ENCODE measurements at places on chromosomes 5 and 9.

DNA sequence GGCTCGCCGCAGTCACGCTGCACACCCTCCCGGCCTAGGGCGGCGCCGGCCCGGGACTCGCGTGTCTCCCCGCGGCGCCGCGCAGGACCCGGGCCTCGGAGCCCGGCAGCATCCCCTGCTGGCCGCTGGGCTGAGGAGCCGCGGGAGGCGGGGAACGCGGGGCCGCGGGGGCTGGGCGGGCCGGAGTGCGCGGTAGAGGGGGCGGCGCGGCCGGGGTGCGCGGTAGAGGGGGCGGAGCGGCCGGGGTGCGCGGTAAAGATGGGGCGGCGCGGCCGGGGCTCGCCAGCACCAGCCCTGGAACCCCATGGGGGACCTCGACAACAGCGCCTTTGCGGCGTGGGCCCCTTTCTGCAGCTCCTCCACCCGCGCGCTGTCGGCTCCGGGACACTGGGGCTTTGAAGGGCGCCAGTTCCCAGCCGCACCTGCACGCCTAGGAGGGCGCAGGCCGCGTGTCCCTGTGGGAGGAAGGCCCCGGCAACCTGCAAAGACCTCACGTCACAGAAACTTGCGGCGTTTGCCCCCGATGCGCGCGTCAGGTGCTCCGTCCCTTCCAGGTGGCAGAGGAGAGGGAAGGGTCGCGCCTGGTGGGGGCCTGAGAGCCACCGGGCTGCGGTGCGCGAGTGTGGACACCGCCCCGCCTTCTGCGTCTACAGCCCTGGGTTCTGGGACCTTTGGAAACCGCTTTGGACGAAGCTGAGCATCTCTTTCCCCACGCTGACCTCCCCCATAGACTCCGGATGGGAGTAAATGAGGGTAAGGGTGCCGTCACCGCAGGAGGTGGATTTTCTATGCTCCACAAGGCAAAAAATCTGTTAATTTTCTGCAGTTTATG lies 49.6 kb downstream of the NSUN2 start:
- DNase-seq, result no peak

GRCh38 chr9:95211028-95211427 lies 106.5 kb downstream of the FANCC start:
- DNase-seq, result no peak

- DNase-seq, result peak; percentile 13
These were observed 1.6 kb downstream of the FSTL4 start for GRCh38 chr5:133610489-133611356.

DNA sequence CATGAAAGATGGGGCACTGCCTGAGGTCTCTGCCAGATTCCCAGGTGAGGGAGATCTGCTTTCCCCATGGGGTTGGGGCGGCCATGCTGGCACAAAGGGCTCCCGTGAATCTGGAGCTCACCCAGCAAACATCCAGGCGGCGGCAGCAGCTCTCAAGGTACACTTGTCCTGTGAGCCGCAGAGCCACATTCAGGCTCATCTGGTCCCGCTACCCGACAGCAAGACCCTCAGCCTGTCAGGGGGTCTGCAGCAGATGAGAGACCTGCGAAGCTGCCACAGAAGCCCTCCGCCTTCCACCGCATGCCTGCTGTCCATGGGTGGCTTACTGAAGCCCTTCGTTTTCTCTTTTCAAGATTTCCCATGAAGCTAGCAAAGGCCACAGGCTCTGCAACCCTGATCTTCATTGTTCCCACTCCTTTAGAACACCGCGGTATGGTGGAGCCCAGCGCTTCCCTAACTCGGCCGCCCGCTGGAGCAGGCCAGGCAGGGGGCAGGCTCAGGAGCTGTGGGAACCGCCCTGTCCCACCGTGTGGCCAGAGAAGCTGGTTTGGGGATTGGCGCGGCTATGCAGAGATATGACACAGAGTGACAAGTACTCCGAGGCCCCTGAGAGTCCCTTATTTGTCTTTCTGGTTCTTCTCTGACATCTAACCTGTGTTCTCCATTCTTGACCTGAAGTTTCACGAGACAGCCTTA lies 8.8 kb downstream of the LRRC14B start:
- DNase-seq, result no peak

DNA sequence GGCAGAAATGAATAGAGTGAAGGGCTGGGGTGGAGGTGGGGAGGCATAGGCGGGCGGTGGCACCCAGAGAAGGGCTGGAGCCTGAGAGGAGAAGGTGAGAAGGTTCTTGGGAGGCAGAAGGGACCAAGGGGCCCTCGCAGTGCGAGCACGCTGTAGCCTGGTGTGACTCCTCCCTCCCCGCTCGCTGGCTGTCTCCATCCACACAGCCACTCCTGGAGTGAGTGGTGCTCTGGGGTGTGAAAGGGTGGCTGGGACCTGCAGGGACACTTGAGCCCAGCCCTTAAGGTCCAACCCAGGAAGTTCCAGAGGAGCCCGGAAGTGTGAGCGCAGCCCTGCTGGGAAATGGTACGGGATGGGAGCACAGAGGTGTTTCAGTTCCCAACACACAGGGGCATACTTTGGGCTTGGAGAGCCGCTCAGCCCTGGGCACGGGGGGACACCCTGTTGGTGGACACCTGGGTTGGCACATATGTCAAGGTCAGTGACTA lies 9.3 kb upstream of the SCGB3A1 start:
- DNase-seq, result no peak

DNA sequence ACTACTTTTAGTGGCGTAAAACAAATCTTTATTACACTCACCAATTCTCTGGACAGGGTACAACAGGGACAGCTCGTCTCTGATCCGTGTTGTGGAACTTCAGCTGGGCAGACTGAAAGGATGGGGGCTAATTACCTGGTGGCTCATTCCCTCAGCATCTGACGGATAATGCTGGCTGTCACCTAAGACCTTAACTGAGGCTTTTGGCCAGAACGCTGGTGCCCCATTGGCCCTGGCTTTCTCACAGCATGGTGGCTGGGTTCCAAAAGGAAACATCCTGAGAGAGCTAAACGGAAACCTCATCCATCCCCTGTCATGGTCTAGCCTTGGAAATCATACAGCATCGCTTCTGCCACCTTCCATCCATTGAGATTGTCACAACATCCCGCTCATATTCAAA lies 62.9 kb downstream of the RAI14 start:
- DNase-seq, result no peak

DNA sequence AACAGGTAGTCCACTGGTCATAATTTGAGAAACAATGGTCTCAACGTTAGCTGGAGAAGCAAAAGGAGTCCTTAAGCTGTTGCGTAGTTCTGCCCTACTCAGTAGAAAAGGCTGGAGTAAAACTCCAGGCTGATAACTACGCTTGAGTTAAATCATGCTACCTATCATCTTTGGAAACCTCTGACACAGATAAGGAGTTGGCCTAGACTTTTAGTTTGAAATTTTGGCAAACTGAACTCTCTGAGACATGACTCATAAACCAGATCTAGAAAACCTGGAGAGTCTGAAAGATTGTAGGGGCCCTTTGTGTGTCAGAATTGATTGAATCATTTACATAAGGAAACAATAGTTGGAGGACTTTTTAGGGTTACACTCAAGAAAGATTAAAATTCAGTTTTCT lies 26.3 kb downstream of the NMUR2 start:
- no peak for DNase-seq

DNA sequence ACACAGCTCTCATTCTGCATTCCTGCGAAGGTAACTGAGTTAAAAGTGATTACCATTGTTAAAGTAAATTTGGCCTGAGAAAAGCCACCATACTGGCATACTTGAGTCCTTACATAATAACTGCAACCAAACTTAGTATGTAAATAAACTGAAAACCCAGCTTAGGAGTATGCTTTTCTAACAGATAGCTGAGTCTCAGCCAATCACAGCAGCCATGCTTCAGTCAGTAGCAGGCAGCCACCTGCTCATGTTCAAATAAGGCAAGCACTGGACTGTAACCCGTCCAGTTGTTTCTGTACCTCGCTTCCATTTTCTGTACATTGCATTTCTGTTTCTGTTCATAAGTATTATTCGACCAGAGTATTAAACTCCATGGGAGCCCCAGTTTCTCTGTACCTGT lies 58.6 kb downstream of the GCNT4 start:
- no peak for DNase-seq

- no peak for DNase-seq
These were observed 582.5 kb upstream of the CDH18 start for GRCh38 chr5:20570486-20570885.

- no peak for DNase-seq
These were observed 48.3 kb upstream of the ICE1 start for GRCh38 chr5:5374009-5374715.

All from hippocampal formation (tissue), 2 donors.